ENCODE measurements at places on chromosomes 1 and 21.

DNA sequence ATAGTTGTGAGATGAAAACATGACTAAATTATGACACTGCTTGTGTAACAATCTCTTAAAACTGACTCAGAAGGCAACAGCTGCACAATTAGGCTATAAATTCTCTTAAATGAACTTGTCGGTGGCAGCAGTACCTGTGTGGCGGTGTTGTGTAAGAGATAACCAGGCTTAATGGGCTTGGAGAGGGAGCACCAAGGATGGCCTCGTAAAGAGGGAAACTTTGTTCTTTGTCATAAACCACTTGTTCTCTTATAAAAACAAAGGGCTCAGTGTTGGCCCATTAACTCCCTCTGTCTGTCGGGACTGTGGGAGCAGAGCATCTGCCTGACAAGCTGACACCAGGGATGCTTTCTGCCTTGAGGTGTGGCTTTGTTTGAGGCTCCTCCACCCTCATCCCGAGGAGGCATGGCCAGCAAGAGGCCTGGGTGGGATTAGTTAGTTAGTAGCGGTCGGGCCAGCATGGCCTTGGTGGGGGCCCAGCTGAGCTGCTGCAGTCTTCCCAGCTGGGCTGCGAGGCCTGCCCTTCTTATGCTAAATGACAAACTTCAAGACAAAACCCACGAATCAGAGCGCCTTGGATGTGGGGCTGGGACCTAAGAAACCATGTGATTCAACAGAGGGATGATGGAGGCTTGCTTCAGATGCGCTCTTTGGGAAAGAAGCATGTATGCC lies 171.4 kb downstream of the CAMTA1 start:
- DNase-seq: no peak

- DNase-seq: no peak
These were observed 68.0 kb downstream of the CD58 start for GRCh38 chr1:116502671-116503314.

DNA sequence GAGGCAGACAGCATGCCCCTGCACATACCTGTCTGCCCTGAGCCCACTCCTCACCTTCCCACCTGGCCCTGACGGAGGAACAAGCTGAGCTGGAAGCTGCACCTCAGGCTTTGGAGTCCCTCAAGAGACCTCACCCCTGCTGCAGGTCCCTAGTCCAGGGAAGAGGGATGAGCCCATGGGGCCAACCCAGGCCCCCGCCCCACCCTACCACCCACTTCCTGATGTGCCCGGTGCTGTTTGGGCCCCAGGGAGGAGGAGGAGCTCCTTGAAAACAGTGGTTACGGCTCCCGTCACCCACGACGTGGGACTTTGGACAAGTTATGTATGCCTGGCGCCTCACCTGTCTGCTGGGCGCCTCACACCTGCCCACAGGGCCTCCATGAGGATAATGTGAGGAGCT lies 250.2 kb downstream of the NPHP4 start:
- no peak for DNase-seq

DNA sequence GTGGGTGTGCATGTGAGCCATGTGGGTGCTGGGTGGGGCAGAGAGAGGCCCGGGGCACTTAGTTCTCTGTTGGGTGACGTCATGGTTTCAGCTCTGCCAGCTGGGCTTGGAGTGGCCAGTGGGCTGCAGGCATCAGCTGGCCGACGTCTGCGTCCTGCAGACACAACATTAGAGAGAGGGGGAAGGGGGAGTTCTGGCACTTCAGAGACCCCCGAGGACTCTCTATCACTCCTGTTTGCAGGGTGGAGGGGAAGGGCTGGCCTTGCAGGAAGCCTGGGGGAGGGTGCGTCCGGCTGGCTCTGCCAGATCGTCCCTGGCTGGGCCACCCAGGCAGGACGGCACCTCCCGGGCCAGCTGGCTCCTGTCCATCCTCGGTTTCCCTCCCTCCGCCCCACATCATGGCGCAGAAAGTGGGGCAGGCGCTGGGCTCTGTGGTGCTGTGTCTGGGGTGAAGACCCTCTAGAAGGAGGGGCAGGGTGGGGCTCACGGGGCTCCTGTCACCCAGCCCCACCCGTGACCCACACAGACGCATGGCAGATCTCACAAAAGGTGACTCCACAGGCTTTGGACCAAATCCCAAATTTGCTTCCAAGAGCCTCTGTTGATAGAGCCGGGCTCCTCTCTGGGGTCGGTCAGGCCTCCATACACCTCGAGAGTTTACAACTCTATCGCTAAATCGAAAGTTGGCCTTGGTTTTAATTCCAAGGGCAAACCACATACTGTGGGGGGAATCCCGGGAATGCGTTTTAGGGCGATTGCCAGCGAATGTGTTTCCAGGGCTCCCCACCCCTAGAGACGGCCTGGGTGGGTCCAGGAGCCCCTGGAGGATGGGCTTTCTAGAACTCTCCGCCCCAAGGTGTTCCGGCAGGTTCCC lies 73.4 kb upstream of the TTC34 start:
- DNase-seq: peak; percentile 26

DNA sequence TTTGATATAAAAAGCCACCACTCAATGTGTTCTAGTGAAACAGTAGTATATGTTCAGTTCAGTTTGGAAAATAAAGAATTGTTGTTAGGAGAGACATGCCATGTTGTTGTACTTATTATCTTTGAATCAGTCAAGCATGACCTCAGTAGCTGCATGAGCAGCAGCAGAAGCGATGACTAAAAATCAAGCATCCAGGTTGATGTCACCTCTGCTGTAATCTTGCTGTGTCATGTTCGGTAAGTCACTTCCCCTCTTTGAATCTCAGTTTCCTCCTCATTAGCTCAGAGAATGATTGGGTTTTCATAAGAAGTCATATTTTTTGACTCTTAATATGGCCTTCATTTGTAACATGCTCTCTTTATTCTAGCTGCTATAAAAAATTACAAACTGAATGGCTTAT lies 428.4 kb upstream of the B3GALT2 start:
- DNase-seq: no peak

DNA sequence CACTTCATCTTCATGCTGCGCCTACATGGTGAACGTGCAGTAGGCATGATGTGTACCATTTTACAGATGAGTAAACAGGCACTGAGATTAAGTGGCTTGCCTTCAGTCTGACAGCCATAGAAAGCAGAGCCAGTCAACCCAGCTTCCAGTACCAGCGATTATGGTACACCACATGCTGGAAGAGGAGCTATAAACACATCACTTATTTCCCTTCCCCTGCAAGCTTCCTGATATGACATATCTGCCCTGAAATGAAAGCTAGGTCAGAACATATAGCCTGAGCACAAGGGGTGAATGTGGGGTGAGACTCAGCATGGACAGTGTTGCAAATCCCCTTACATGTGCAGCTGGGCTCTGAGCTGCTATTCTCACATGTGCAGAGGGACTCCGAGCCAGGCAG lies 33.8 kb upstream of the IL20 start:
- DNase-seq: no peak

DNA sequence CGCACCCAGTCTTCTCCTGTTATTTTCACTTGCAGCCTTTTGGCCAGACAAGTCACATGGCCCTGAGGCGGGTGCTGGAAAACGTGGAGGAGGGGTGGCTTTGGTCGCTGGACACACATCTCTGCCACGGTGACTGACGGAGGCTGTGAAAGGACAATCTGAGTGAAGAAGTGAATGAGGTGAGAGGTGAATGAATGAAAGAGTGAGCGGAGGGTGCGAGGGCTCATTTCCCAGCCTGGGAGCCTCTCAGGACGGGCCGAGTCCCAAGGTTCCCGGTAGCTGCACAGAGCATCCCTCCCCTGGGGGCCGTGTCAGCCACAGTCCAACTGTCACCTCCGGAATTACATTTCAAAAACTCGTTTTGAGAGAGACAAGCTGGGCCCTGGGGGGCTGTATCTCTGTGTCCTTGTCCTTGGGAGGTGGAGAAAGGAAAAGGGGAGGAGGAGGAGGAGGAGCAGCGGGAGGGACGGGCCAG lies 89.6 kb downstream of the UBIAD1 start:
- DNase-seq: no peak

DNA sequence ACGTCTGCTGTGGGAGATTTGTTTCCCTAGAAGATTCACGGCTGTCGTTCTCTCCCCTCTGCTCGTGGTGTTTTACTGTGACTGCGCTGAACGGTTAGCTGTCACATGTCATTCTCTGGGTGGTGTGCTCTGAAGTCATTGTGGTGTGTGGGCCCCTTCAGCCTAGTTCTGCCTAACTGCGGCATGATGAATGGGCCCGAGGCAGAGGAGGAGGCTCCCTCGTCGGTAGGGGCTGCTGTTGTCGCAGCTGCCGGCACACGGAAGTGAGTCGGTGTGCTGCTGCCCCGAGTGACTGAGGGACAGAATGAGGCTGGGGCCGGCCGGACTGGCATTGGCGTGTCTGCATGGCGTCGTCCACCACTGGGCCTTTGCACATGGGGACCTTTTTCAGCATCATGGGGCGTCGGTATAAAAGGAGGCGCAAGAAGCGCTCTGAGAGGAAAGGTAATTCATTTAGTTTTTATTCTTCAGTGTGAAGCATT lies 77.9 kb downstream of the ADARB1 start:
- no peak for DNase-seq

GRCh38 chr1:187481581-187482148 lies 652.9 kb downstream of the PLA2G4A start:
- DNase-seq: no peak

DNA sequence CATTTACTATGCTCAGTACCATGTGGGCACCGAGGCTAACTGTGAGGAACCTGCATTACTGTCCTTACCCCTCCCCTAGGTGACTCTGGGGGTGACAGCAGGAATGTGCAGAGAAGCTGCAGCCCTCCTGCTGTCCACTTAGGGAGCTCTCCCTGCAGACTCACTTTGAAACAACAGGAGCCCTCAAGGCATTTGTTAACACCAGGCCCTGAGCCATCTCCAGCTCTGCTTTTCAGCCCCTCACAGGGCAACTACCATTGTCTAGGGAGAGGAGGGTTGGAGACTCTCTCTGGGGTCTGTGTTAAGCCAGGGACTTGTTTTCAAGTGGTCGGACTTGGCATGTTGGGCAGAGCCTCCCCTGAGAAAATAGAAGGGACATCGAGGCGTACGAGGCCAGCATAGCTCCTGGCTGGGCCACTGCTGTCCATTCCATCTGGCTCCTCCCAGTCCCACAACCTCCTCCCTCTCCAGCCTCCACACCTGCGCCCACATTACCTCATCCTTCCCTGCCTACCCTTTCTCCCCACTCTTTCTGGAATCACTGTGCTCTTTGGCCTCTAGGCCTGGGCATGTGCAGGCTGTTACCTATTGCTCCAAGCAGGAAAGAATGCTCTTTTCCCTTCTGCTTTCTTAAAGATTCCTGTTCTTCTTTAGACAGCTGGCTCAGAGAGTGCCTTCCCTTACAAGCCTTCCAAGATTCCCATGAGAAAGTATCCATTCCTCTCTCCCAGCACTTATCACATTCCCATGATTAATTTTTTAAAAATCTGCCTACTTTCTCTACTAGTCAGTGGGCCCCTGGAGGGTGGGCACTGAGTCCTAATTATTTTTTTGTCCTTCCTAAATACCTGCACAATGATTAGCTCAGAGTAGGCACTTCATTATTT lies 102.7 kb upstream of the GCLM start:
- no peak for DNase-seq

- DNase-seq: no peak
These were observed 57.2 kb downstream of the CDK18 start for GRCh38 chr1:205561501-205562203.

- no peak for DNase-seq
These were observed 434.0 kb downstream of the PLA2G4A start for GRCh38 chr1:187262731-187263130.

GRCh38 chr1:25170439-25170838 lies 61.9 kb downstream of the SYF2 start:
- DNase-seq: no peak

- DNase-seq: no peak
These were observed 55.3 kb downstream of the PBX1 start for GRCh38 chr1:164614316-164614715.

DNA sequence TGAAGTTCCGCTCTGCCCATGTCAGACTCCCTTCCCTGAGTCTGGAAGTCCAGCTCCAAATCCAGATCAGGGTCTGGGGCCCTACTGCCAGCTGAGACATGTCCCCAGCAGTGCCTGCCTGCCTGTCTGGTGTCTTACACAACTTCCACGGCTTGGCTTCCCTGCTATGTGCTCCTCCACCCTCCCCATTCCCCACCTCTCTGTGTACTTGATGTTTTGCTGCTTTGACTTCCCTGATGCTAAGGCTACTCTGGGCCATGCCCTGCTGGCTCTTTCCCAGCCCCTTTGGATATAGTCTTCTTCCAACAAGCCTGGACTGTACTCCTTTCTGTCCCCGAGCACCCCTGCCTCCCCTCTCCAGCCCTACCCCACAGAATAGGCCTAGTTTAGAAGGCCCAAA lies 7.3 kb downstream of the GJA5 start:
- DNase-seq: no peak

DNA sequence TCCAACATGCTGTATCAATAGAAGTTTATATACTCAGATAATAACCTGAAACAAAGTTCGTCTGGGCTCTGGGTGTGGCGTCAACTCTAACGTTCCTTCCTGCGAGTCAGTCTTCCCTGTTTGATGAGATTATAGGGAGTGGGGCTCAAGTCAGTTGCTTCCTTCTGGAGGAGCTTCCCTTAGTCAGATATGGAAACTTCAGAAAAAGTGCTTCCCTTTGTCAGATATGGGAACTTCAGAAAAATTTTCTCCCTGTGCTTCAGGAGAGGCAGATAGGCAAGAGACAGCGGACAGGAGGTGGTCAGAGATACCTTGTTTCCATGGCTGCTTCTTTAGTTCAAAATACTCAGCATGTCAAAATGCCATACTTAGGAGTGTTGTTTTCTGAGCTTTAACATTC lies 51.1 kb upstream of the PRDX6 start:
- no peak for DNase-seq

DNA sequence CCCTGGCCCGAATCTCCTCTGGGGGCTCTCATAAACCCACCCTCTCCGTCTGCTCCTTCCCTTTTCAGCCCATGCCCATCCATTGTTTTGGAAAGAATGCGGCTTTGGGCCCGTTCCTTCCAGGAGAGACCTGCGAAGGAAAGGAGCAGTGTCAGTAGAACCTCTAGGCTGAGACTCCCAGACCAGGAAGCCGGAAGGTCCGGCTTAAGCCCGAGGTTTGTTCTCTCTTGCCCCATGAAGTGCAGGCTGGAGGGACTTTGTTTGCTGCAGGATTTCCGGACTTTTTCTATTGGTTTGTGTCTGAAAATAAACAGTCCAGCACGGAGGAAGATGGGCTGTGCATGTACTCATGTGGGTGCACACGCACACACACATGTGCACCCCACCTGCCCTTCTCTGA lies 49.8 kb downstream of the ELK4 start:
- no peak for DNase-seq

- DNase-seq: no peak
These were observed 330.5 kb upstream of the KAZN start for GRCh38 chr1:14267991-14268390.

Measured in MG63 (cell line).